OCI-M1 (cell line): ENCODE measurements at places on chromosomes 12 and 14.

GRCh38 chr12:75592086-75592485 lies 80.7 kb upstream of the KRR1 start:
- no peak for DNase-seq

DNA sequence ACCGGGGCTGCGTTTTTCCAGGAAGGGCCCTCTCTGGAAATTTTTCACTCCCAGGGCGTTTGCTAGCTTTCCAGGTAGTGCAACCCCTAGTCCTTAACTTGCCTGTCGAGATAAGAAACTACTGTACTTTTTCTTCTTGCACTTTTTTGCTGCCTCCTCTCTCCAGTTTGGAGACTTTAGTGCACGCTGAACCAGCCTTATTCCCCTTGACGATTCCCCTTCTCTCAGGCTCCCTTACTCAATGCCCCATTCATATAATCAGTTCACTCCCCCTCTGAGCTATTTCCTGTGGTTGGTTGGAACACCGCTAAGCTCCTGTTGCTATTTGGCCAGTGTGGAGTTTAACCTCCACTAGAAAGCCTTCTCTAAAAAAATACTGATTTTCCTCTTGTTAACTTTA lies 682 bp downstream of the CREBL2 start:
- peak; percentile 67 for DNase-seq

DNA sequence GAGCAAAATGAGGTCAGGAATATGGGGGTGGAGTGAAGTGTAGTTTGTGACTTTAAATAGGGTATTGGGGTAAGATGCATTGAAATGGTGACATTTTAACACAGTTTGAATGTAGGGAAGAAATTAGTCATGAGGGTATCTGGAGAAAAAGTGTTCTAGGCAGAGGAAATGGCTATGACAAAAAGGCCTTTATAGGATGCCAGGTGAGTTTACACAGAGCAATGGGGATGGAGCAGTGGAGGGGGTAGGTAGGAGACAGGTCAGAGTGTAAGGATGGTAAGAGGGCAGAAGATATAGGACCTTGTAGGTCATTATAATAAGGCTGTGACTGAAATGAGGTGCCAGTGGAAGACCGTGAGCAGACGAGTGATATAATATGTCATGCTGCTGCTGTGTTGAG lies 30.4 kb downstream of the HEATR5A start:
- no peak for DNase-seq

- DNase-seq = no peak
These were observed 196.2 kb upstream of the ARHGAP5 start for GRCh38 chr14:31880935-31881334.

GRCh38 chr12:4084573-4084972 lies 189.0 kb upstream of the CCND2 start:
- no peak for DNase-seq

DNA sequence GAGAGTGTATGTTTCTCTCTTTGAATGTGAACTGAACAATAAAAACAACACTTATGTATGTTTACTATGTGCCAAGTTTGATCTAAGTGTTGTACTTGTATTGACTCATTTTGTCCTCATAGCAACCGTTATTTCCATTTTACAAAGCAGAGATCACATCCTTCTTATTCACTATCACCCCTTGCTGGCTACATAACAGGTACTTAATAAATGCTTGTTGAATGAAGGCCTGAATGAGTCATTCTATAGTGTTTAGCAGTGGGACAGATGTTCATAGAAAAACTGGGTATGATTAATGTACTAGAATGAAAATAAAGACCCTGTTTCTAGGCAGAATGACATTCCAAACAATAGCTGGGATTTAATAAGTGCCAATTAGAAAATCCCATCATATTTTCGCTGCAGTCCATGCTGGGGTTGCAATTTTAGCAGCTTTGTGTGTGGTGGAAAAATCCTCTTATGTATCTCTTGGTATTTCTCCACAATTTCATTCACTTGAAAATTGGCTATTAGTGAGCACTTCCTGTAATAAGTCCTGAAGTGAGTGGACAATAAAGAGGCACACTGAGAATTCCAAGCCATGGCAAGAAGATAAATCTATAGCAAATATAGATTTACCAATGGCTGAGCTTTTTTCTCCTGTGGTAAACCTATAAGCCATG lies 86.0 kb downstream of the FAR2 start:
- no peak for DNase-seq

DNA sequence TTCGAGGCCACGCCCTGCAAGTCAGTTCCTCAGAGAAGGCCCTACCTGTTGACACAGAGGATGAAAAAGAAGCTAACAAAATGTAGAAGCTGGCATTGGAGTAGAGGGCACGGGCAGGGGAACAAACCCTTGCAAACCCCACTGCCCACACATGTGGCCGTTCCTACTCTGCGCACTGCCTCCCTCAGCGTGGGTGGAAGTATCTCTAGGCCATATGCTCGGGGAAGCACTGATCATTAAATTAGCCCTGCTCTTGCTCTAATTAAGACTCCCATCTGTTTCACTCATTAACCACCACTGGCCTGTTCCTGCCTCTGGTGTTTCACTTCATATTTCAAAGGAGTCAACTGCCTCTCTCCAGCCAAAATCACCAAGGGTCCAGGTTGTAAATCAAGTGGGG lies 201.2 kb upstream of the SFSWAP start:
- DNase-seq = no peak

DNA sequence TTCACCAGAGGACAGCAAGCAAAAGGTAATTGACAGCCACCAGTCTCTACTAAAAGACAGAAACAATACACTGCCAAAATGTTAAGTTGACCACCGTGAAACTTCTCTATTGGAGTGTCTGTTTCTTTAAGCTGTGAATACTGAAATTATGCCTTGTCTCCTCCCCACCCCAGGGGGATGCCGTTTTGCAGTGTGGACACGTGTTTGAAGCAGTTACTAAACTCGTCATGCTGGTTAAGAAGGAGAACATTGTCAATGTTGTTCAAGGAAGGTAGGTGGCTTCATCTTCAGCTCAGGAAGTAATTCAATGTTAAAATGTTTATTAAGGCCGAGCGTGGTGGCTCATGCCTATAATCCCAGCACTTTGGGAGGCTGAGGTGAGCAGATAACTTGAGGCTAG lies 32.8 kb downstream of the KCTD10 start:
- no peak for DNase-seq

- DNase-seq = no peak
These were observed 2.3 kb downstream of the ARHGDIB start for GRCh38 chr12:14959126-14959440.

- peak; percentile 84 for DNase-seq
These were observed 3.6 kb upstream of the CLEC4E start for GRCh38 chr12:8544295-8544694.

- peak; percentile 22 for DNase-seq
These were observed 13.4 kb downstream of the TNFAIP2 start for GRCh38 chr14:103136388-103137271.

- peak; percentile 3 for DNase-seq
These were observed 145.1 kb upstream of the DIO2 start for GRCh38 chr14:80356413-80356812.

- DNase-seq = no peak
These were observed 57.0 kb upstream of the FOXN3 start for GRCh38 chr14:89473989-89474388.

- no peak for DNase-seq
These were observed 533.3 kb downstream of the LRFN5 start for GRCh38 chr14:42140001-42140400.

DNA sequence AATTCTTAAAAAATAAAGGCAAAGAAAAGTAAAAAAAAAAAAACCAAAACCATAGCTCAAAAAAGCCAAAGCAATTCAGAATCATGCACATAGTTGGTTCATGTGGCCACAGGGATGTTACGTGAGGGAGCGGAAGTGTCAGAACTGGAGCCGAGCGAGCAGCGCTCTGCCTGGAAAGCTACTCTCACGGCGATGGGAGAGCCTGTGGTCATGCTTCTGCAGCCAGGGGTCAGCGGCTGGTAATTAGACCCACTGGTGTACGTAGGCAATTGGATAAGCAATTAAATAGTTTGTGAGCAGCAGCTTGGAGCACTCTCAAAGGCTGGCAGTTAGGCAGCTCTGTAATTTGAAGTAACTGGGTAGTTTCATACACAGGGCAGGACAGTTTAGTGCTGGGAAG lies 58.1 kb downstream of the TRHDE start:
- no peak for DNase-seq

DNA sequence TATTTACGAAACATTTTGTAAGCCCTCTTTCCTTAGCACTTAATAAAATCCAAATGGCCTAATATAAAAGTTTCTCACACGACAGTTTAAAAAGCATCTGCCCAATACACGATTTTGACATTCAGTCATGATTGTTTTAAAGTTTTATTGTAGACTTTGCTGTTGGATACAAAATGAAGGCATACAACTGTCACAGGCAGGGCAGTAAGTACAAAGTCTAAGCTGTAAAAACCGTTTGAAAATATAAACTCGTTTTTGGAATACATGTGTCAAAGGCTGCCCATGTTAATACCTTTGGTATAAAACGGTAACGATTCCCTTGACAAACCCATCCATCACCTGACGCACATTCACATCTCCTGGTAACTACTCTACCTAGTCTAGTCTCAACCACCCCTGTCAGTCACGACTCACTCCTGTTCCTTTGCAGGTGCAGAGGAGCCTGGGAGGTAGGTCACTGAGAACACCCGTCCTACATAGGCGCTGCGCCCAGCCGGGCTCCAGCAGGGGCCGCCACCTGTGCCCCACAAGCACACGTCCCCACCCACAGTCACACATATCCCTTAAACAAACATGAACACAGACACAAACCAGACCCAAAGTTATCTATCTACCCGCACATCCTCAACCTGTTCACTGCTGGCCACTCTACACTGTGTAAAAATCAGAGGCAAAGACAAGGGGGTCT lies 27.1 kb downstream of the KCTD10 start:
- DNase-seq = no peak

- no peak for DNase-seq
These were observed 127.6 kb upstream of the EVL start for GRCh38 chr14:99937475-99938244.

- DNase-seq = no peak
These were observed 312.2 kb upstream of the DIO3 start for GRCh38 chr14:101248840-101249675.
